ENCODE measurements at places on chromosomes 1 and 21.

DNA sequence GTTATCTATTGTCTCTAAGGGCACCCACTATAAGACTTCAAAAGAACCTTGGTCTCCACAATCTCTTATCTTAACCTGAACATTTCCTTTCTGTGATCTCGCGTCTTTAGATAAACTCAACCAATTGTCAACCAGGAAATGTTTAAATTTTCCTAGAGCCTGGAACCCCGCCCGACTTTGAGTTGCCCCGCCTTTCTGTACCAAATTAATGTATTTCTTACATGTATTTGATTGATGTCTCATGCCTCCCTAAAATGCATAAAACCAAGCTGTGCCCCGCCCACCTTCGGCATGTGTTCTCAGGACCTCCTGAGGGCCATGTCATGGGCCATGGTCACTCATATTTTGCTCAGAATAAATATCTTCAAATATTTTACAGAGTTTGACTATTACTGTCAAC, 5.9 kb upstream of the CXADR start:
- no peak for DNase-seq

DNA sequence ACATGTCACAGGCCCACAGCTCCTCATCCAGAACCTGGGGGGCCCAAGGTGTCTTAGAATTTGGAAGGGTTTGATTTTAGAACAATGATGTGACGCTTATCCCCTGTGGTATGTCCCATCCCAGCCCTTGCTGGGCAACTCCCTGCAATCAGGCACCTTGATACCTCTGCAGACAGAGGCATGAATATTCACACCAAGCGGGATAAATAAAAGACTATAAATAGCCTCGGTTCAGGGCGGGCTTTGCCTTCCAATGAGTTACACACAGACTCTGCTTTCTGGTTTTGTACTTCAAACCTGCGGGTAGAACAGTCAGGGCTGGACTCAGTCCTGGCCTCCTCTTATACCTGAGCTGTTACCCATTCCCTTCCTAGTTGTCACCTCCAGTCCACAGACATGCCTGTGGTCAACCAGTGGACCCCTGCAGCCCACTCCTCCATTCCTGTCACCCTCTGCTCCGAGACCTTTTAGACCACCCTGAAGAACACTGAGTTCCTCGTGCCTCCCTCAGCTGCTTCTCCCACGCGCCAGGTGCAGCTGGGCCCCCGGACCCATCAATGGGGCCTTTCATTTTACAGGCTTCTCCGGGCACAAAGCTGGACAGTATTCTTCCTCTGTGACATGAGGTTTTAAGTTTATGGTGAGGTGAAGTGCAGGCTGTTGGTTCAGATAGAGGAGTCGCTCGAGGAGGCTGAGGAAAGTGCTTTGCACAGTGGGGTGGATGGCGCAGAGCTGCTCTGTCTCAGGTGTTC, 120.1 kb upstream of the TNR start:
- DNase-seq = no peak

- DNase-seq = no peak
Observed at GRCh38 chr1:36530261-36530660, 47.5 kb upstream of the CSF3R start.

GRCh38 chr21:36888466-36888865, 78.0 kb downstream of the HLCS start:
- no peak for DNase-seq

- DNase-seq = no peak
Observed at GRCh38 chr1:162023181-162023546, 505 bp downstream of the OLFML2B start.

- DNase-seq = no peak
Observed at GRCh38 chr1:231507476-231508355, 20.8 kb upstream of the TSNAX start.

DNA sequence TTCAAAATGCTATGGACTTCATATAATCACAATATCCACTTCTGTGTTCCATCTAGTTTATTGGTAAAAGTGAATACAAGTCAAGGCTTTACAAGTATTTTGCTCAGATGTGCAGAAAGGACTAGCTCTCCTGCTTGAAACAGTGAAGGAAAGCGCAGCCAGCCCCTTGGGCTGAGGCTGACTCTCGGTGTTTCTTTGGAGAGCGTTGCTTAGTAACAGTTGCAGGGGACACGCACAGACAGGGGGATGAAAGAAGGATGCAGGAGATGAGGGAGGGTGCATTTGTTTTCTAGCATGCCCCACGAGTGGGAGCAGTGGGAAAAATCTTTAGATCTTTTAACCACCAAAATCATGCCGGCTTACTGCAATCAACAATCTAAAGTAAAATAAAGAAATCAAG, 9.1 kb downstream of the PYCR2 start:
- no peak for DNase-seq

DNA sequence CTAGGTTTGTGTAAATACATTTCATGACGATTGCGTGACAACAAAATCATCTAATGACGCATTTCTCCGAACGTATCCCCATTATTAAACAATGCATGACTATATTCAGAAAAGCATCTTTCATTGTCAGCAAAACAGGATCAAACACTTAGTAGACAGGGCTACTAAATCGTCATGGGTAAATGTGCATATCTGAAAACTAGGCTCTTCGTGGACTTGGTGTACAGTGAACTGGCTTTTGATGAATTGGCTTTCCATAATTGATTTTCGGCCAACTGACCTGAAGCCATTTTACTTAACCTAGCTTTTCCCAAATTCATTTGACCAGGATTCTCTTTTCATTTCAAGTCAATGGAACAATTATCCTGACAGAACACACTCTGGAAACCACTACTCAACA, 665.0 kb downstream of the SMYD3 start:
- no peak for DNase-seq

DNA sequence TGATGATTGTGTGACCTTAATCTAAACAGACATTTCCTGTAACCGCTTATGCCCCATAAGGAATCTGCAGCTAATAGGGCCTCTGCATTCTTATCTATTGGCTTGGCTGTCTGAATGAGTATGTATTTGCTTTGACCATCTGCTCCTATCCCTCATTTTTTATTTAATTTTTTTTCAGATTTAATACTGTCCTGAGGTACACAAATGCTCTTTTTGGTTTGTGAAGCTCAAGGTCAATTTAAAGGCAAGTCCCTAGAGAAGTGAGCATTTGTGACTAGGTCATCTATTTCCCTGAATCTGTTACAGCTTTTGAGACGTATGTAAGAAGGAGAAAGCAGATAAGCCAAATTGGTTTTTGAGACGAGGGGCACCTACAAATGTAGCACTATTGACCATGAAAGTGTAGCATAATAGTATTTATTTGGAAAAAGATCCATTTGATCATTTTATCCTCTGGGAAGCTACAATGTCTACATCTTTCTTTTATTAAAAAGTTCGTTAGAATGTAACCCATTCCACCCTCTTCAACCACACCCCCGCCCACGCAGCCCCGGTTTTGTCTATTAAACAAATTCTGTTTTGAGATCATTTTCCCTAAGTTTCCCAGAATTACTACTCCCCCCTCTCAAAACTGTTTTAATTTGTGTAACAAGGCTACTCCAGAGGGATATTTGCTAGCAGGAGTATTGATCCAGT, 69.2 kb upstream of the HSPA13 start:
- DNase-seq = no peak

DNA sequence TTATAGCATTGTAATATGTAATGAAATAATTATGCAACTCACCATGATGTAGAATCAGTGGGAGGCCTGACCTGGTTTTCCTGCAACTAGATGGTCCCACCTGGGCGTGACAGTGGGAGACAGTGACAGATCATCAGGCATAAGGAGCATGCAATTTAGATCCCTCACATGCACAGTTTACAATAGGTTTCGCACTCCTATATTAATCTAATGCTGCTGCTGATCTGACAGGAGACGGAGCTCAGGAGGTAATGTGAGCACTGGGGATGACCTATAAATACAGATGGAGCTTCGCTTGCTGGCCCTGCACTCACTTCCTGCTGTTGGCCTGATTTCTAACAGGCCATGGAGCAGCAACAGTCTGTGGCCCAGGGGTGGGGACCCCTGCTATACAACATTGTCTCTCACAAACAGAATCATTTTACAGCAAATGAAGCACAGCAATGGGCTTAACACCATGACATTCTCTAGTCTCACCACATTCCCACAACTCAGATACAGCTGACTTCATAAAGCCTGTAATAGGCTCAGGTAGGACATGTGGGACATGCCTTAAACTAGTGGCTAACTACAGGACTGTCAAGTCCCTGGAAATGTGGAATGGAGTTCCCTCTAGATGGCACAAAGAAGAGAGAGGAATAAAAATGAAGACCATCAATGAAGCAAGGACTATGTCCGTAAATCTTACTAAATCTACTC, 40.7 kb upstream of the SLC5A9 start:
- DNase-seq = no peak

Measured in BJ (cell line).